ENCODE measurements at places on chromosomes 4 and X. TPM values are rescaled to one million over a fixed set of nuclear protein-coding genes. Genes with fewer than 3 reads are reported as not detected.

DNA sequence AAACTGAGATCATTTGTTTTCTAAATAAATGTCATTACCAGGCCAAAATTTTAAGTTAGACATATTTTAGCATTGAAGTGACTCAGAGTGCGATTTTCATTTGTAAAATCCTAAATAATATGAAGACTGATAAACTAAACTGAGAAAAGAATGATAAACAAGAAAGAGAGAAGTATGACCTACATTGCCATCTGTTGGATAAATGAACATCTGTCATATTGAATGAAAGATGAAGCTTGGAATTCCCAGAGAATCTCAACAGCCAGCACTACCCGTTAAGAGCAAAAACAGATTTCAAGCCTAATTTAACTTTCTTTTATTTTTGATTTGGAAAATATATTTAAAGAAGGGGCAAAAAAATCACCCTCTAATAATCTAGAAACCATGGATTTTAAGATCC, 591.0 kb upstream of the ATOH1 start:
- no peak for DNase-seq

- no peak for DNase-seq
Measured at GRCh38 chr4:109554971-109555370, 5.1 kb upstream of the MCUB start.

DNA sequence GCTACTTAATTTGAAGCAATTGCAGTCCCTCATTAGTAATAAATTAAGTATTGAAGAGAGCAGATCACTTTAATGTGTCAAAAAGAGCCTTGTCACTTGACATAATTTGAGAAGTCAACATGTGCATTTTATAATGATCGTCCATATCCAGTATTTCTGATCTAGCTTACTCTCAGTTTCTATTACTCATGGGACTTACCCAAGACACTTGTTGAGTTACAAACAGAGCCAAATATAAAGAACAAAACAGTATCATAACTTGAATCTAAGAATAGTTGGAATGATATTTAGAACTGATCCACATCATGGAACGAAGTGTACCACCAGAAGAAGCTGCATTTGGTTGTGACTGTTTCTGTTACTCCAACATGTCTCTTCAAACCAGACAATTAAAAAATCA, 54.7 kb downstream of the SLITRK4 start:
- no peak for DNase-seq

DNA sequence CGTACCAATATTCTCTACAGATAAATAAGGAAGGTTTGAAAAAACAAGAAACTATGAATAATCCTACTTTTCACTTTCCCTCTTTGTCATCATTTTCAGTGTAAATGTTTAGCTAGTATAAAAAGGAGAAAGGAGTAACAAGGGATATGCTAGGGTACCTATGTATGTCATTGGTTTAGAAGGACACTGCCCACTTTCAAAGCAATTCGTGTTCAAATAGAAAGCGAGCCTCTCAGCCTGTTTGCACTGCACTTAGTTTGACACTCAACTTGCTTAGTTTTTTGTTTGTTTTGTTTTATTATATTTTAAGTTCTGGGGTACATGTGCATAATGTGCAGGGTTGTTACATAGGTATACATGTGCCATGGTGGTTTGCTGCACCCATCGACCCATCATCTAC, 21.6 kb upstream of the RXFP1 start:
- no peak for DNase-seq

The MID2 gene
- 3.3 TPM for polyA plus RNA-seq

DNA sequence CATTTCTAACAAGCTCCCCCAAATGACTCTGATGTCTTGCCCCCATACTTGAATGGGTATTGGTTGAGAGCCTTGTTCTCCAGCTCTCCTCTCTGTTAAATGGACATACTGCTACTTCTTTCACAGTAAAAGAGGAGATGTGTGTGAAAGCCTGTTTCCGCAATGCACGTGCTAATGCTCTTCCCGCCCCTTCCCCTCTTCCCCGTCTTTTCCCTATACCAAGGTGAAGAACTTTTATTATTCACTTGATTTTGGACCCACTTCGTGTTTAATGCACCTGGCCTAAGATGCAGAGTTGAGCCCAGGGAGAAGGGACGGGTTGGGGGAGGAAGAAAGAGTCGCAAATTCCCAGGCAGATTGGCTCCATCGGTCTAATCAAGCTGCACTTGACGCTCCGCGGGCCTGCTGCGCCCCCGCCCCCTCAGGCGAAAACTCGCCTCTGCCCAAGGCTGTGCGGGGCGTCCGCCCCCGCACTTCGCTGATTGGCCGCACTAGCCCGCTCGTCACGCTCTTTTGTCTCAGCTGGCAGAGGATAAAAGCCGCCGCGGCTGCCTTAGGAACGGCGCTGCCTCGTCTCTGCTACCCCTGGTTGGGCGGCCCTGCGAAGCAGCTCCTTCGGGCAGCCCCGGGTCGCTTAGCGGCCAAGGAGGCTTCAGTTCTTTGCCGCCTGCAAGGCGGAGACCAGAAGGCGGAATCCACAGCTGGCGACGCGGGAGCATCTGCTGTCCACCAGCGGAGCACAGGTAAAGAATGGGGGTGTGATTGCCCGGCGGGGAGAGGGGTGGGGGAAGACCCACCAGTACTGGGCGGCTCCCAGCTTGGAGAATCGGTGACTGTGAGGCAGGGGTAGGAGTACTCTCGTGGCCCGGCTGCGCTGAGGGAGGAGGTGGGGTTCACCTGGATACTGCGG, at the start of gene ZCCHC12:
TSS of gene ZCCHC12 (plus strand) at position 562 of the 910 bp plus-strand sequence. CDS start 1,421 bp downstream, outside the sequence.
- no peak for DNase-seq

The SSX4B gene
- polyA plus RNA-seq = not detected

The TMEM33 gene
- 36.2 TPM for polyA plus RNA-seq

DNA sequence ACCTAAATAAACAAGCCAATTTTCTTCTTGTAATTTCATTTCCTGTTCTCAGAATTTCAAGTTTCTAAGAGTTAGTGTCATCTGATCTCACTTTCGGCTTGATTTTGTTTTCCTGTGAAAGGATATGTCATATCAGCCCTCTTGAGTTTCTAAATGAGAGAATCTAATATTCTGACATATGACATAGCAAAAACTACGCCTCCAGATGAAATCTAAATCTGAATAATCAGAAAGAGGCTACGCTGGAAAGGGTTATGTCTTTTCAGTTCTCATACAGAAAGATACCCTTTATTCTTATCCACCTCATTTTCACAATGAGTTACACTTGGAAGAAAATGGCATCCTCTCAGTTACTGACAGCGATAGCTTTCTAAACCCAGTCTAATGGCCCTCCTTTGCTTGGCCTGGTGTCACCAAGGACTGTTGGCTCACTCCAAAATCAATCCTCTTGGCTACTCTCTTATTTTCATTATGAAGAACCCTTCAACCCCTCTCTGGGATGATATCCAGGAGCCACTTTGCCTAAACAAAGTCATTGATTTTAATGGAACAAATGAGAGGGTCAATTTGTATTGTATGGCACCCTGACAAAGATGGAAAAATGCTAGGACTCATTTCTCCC, 65.6 kb downstream of the ASB9 start:
- DNase-seq = no peak

- DNase-seq = no peak
Measured at GRCh38 chr4:40820101-40820500, 70.3 kb downstream of the NSUN7 start.

DNA sequence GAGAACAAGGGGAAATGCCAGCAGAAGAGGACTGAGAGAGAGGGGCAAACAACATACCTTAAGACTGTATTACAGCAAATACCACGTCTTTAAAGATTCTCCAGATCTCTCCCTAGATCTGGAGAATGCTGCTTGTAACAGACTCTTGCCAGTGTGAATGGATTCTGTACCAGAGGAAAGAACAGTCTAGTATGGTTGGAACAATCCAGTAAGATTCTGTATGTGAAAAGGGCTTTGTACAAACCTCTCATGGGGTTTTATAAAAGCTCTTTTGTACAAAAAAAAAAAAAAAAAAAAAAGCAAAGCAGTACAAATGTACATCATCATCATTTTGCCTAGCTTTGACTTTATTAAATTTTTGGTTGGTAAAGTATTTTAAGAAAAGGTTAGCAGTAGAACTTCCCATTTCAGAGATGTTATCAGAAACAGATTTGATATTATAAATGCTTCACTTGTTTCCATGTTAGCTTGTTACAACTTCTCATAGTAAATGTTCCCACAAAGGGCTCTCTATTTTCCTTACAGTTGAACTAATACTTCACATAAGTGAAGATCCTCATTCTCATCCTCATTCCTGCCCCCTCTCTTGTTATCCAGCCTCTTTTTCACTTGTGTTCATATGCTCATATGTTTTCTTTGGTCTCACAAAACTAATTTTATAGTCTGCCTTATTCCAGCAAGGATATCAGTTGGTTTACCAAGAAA, 144.2 kb downstream of the EDA start:
- no peak for DNase-seq

DNA sequence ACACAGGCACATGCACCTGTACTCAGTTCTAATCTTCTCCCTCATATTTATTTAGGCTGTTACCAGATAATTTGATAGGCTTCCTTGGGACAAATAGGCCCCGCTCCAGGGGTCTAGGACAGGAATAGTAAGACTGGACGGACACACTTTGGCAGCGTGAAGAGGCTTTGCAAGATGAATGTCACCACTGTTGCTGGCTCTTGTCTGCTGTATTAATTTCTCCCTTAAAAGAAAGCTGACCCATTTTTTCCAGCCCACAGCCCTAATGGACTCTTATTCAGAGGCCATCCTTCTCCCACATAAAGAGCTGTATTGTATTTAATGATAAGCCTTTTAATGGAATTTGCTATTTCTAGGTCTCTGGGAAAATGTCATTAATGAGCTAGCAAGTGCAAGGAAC, 18.0 kb downstream of the FAM184B start:
- no peak for DNase-seq

The KCNE5 gene
- polyA plus RNA-seq = 0.47 TPM

The ADH1A gene
- not detected for polyA plus RNA-seq

GRCh38 chrX:28586981-28587551, at the start of gene IL1RAPL1:
IL1RAPL1 (plus strand) TSS chrX:28587446.
- peak; percentile 41 for DNase-seq

DNA sequence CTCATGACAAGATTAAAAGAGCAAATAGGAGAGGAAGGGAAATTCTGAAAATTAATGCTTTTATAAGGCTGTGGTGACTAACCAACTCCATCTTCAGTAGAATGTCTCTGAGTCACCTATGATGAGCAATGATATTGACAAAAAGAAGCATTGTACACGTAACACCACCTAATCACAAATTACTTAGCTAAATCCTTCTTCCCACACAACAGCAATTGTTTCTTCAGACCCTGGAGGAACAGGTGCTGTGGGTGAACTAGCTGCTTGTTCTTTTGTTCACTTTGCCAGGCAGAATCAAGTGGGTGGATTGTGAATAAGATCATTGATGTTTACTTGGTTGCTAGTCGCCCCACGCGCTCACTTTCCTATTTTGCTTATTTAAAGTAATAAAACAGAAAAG, 315.5 kb downstream of the CAMK2D start:
- peak; percentile 97 for DNase-seq

The USP17L18 gene
- not detected for polyA plus RNA-seq

DNA sequence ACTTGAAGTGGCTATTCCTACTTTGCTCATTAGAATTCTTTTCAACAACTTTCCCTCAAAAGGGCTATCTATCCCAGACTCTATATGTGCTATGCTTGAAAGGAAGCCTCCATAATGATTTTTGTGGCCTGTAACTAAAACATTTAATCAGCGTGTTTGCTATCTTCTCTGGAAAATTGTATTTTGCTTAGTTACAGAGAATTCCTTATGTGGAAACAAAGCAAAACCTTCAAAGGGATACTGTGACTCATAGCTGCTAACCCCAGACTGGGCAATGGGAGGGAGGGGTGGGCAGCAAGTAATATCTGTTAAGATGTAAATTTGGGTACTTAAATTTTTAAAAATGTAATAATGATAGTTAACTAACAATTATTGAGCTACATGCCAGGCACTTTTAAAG, 3.7 kb downstream of the SLC25A14 start:
- no peak for DNase-seq

The EDNRA gene
- 1.5 TPM for polyA plus RNA-seq

DNA sequence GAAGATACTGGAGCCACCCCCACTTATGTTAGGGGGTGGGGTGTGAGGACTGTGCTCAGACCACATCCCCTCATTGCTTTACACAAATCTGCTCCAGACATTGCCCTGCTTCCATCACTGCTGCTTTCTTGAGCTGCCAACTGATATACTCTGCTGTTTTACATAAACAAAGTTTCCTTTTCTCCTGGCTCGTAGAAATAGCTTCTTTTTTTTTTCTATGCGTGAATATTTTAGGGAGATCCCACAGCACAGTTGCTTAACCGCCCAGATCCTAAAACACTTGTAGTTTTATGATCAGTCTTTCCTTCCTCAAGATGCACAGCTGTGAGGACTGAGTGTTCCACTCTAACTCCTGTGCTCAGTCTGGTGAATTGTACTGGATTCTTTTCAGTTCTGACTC, 768.4 kb downstream of the PCDH18 start:
- no peak for DNase-seq

The GATA1 gene
- not detected for polyA plus RNA-seq

GRCh38 chrX:72573158-72573511, 492 bp upstream of the HDAC8 start:
- DNase-seq = no peak

- DNase-seq = no peak
Measured at GRCh38 chrX:74781507-74782034, 143.7 kb downstream of the NEXMIF start.

DNA sequence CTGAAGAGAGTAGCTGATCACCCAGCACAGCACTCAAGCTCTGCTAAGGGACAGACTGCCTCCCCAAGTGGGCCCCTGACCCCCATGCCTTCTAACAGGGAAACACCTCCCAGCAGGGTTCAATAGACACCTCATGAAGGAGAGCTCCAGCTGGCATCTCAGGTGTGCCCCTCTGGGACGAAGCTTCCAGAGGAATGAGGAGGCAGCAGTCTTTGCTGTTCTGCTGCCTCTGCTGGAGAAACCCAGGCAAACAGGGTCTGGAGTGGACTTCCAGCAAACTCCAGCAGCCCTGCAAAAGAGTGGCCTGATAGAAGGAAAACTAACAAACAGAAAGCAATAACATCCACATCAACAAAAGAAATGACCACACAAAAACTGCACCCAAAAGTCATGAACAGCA, 412.8 kb downstream of the PRDM5 start:
- DNase-seq = no peak

The RGN gene
- polyA plus RNA-seq = 0.06 TPM

DNA sequence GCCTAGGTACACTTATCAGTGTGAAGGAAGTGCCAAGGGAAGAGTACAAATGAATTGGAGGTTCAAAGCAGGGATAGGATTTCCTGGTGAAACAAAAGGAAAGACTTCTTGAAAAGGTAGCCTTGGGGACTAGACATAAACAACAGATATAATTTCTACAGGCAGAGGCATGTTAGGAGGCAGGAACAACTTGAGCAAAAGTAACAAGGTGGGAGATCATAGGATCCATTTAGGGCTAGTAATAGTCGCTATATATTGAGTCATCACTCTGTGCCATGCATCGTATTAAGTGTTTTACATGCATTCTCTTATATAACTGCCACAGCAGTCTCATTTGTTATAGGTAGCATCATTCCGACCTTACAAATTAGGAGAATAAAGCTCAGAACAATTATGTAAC, 98.3 kb upstream of the EOLA2 start:
- DNase-seq = peak; percentile 24

- no peak for DNase-seq
Measured at GRCh38 chr4:120691106-120691505, 231.4 kb downstream of the PRDM5 start.

- peak; percentile 64 for DNase-seq
Measured at GRCh38 chr4:27463816-27464215, 603.2 kb downstream of the STIM2 start.
